ENCODE measurements at places on chromosomes 5 and 9.
A peak's percentile ranks its signal among the peaks of the same experiment; 100 is the strongest.

- DNase-seq, result peak; percentile 90
These were observed 2.1 kb upstream of the ANXA2R start for GRCh38 chr5:43042176-43042625.

- no peak for DNase-seq
These were observed 492 bp upstream of the NEK6 start for GRCh38 chr9:124257070-124257843.

GRCh38 chr9:95102001-95102433 is 215.5 kb downstream of the FANCC start:
- DNase-seq, result no peak

GRCh38 chr5:167642779-167643517 is 648.5 kb upstream of the WWC1 start:
- no peak for DNase-seq

- DNase-seq, result no peak
These were observed 22.9 kb upstream of the SPATA31C2 start for GRCh38 chr9:88161144-88161543.

GRCh38 chr9:117809751-117810150 is 105.5 kb downstream of the TLR4 start:
- DNase-seq, result no peak
